Left lobe of liver (tissue), 2 donors: ENCODE measurements at places on chromosomes 7 and 10. TPM values are rescaled to one million over a fixed set of nuclear protein-coding genes. Genes with fewer than 3 reads are reported as not detected.
A peak's percentile ranks its signal among the peaks of the same experiment; 100 is the strongest.

DNA sequence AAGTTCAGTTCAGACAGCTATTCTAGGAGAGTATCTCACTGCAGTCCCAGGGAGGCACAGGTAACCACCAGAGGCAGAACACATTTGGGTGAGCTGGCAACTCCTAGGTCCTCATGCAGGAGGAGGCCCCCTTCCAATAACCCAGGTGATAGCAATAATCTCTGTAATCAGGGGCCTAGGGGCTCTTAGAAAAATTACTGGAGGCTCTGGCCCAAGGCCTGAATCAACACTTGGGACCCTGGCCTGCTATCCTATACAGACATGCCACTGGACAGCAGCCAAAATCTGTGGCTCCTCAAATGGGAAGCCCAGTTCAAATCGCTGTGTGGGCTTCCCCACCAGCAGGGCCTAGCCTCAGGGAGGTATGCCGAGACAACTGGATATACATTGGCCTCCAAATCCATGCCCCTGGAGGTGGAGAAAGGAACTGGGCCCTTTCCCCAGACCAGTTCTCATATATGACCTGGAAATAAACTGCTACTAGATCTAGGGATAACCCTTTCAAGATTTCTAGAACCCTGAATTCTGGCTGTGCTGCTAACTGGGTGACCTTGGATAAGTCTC is 1.6 kb downstream of the AVPI1 start:
- peak; percentile 72 for DNase-seq

GRCh38 chr10:71622616-71623015 is 97.0 kb downstream of the C10orf105 start:
- DNase-seq, result no peak

LFNG gene
- 1.2 TPM for total RNA-seq

GRCh38 chr7:137943132-137943551 is 58.7 kb downstream of the CREB3L2 start:
- DNase-seq, result no peak

LIPK gene
- not detected for total RNA-seq

DNA sequence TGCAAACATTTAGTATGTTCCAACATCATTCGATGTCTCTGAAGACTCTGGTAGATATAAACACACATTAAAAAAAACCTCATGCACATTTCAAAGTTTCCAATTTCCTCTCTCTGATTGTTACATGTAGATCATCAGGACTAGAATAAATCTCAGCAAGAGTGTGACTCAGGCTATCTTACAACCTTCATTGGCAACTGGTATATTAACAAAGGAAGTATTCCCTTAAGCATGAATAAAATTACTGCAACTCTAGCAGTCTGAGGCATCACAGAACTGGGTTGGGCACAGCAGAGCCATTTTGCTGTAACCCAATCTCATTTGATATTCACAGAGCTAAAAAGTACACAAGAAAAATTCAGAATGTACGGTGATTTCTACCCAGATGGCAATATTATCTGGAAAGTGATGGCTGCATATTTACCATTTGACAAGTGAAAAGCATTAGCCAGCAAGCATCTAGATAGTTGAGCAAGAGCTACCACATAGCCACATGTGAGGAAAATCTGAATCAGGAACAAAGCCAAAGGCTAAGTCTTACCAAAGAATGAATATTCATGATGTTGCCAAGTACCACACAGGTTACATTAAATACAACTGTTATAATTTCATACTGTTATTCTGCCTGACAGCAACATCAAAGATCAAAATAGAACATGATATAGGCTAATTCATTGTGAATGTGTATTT is 232.2 kb downstream of the CRPPA start:
- DNase-seq, result no peak
